ENCODE measurements at places on chromosomes 3 and 15.

GRCh38 chr3:62538691-62539356 lies 165.5 kb upstream of the FEZF2 start:
- DNase-seq, result no peak
- H3K27ac ChIP-seq, result no peak overlapping the region
- H3K27me3 ChIP-seq, result no peaks in the 10 kb centered on the region
- H3K36me3 ChIP-seq, result no peaks in the 10 kb centered on the region
- H3K4me3 ChIP-seq, result no peak overlapping the region

GRCh38 chr3:46857485-46858341 lies 5.5 kb downstream of the MYL3 start:
- peak overlapping the region; percentile 56 for H3K27ac ChIP-seq
- H3K4me3 ChIP-seq, result no peak overlapping the region
- DNase-seq, result no peak
- H3K36me3 ChIP-seq, result no peaks in the 10 kb centered on the region

- H3K27me3 ChIP-seq, result peaks cover 5% of the 10 kb centered on the region
- no peaks in the 10 kb centered on the region for H3K36me3 ChIP-seq
- no peak overlapping the region for H3K4me3 ChIP-seq
- H3K27ac ChIP-seq, result no peak overlapping the region
These were observed 49.6 kb downstream of the SPSB4 start for GRCh38 chr3:141100531-141101320.

DNA sequence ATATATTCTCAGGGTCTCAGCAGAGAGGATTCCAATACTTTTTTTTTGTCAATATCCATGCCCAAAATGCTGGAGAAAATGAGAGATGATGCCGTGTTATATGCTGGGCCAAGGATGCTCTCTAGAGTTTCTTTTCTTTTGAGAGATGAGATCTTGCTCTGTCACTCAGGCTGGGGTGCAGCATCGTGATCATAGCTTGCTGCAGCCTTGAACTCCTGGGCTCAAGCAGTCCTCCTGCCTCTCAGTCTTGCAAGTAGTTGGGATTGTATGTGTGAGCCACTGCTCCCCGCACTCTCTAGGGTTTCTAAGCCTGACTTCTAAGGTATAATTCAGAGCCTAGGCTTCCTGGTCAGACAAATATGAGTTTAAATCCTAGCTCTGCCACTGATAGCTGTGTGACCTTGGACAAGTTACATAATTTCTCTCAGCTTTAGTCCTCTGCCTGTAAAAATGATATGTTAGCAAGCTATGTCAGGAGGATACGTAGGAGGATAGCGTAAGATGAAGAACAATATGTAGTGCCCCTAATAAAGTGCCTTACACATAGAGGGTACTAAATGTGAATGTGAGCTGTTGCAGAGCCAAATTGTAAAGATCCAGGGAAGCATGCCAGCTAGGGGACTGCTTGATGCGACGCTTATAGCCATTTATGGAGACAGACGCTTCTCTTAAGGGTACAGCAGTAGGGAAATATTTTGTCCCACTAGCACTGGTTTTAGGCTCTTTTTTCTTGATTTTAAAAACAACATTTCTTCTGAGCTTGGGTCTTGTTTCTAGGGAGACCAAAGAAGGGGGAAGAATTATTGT lies 7.4 kb downstream of the STARD9 start:
- H3K36me3 ChIP-seq, result peaks cover 8% of the 10 kb centered on the region
- no peak overlapping the region for H3K4me3 ChIP-seq
- peaks cover 41% of the 10 kb centered on the region for H3K27me3 ChIP-seq
- DNase-seq, result no peak
- H3K4me1 ChIP-seq, result peaks cover 39% of the 10 kb centered on the region

GRCh38 chr15:49918121-49918520 lies 200.9 kb downstream of the ATP8B4 start:
- H3K36me3 ChIP-seq, result no peaks in the 10 kb centered on the region
- no peak overlapping the region for H3K4me3 ChIP-seq
- H3K27me3 ChIP-seq, result no peaks in the 10 kb centered on the region
- no peak overlapping the region for H3K27ac ChIP-seq

DNA sequence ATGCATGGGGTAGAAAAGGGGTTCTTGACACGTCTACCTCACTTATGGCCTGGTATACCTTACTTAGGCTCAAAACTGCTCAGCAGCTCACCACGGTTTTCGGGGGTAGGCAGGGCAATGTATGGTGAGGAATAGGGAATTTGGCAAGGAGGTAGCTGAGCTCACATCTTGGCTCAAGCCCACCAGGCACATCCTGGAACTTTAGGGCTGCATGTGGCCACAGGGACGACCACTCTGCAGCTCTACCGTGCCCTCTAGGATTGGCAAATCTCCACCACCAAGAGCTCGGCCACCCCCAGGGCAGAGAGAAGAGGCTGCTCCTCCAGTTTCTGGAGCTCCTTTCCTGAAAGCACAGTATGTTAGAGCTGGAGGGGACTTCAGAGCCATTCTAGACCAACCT lies 69.7 kb downstream of the MRPL46 start:
- no peaks in the 10 kb centered on the region for H3K36me3 ChIP-seq
- peaks cover 4% of the 10 kb centered on the region for H3K27me3 ChIP-seq
- H3K4me1 ChIP-seq, result peaks cover 3% of the 10 kb centered on the region
- no peak overlapping the region for H3K27ac ChIP-seq
- H3K4me3 ChIP-seq, result no peak overlapping the region
- no peak for DNase-seq

DNA sequence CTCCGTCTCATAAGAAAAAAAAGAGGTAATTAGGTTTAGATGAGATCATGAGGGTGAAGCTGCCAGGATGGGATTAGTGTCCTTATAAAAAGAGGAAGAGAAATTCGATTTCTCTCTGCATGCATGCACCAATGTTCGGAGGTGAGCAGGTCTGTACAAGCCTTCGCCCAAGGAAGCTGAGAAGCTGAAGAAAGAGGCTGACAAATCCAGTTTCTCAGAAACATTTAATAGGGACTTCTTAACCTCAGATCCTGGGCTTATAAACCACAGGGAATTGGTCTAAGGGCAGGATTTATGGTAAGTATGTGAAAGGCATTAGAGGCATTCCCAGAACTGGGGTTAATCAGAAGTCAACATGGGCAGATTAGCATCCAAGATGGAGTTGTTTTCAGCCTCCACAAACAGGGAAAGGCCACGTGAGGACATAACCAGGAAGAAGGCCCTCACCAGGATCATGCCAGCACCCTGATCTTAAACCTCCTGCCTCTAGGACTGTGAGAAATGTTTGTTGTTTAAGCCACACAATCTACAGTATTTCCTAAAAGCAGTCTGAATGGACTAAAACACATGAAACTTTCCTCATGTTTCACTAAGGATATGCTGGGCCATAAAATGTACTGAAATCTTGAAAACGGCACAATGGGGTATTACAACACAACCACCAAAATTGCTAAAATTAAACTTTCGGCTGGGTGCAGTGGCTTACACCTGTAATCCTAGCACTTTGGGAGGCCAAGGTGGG lies 11.3 kb downstream of the SHISA5 start:
- no peak for DNase-seq
- no peak overlapping the region for H3K4me3 ChIP-seq
- peaks cover 13% of the 10 kb centered on the region for H3K36me3 ChIP-seq
- no peaks in the 10 kb centered on the region for H3K27me3 ChIP-seq
- peak overlapping the region; percentile 49 for H3K27ac ChIP-seq

DNA sequence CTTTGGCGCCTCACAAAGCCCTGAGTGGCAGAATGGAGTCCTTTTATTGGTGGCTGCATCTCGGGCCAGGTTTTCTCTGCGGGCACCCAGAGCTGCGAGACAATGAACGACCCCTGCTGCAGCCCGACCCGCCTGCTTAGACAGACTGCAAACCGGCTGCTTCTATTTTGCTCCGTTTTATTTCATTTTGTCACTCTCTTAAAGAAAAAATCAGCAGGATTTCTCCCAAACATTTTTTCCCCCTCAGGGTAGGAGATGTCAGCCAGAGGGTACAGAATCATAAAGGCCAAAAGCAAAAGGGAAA lies 64.8 kb downstream of the OXNAD1 start:
- H3K4me1 ChIP-seq, result peaks cover 8% of the 10 kb centered on the region
- H3K27me3 ChIP-seq, result no peaks in the 10 kb centered on the region
- H3K4me3 ChIP-seq, result no peak overlapping the region
- H3K27ac ChIP-seq, result peak overlapping the region; percentile 60
- peaks cover 87% of the 10 kb centered on the region for H3K36me3 ChIP-seq

All from activated naive CD4-positive, alpha-beta T cell treated with anti-CD3 and anti-CD28 coated beads, Interleukin-2, amount 10 ng/mL, durations not matched to agents 7 days and 5 days (primary cell).